ENCODE measurements at places on chromosomes 7 and 10.

- DNase-seq = no peak
These were observed 1077.3 kb downstream of the SORCS3 start for GRCh38 chr10:105718207-105718995.

DNA sequence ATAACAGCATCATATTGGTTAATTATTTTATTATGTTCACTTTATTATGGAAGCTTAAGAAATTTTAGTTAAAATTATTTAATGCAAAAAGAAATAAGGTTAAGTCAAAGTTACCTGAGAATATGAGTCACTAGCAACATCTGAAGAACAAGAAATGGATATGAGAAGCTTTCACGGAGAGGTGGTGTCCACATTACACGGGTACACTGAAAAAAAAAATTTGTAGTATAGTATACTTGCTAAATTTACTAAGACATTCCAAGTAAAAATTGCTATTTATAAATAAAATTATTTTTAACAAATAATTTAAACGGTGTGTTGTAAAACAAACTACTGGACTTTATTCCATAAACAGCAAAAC lies 63.9 kb downstream of the DPY19L1 start:
- DNase-seq = no peak

GRCh38 chr7:99459087-99459486 lies 6.9 kb downstream of the ATP5MF start:
- peak; percentile 47 for DNase-seq

- DNase-seq = no peak
These were observed 2.3 kb upstream of the PAPSS2 start for GRCh38 chr10:87657371-87657770.

GRCh38 chr7:128206017-128206746 lies 34.9 kb upstream of the LEP start:
- no peak for DNase-seq

GRCh38 chr7:87590578-87590977 lies 10.1 kb downstream of the ABCB1 start:
- no peak for DNase-seq

DNA sequence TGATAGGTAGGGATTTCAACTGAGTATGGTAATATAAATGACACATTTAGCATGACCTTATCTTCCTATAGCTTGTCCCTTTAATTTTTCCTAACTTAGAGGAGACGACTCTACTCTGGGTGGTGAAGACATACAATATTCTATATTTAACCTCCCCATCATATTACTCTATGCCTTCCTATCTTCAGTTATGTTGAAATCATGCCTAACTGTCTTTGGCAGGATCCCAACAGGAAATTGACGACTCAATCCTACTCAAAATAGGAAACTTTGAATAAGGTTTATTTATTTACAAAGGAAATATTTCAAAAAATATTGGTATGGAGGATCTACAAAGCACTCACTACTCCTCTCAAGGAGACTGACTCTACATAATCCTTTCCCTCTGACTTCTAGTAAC lies 24.1 kb upstream of the SEMA3A start:
- DNase-seq = no peak

DNA sequence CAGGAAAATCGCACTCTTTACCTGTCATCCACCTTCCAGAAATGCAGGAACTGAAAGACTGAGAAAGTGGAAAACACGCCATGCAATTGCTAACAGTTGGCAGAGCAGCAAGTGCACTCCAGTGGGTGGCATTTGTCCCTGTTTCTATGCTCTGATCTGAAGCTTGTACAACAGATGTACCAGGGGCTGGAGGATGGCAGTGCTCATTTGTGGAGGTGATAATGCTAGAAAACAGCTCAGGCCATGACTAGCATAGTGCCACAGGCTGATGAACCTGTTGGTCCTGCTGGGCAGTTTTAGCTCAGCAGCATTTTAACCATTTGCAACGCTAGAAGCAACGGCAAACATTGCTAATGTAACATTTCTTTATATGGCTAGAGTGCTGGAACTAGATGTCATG lies 199.9 kb upstream of the NRP1 start:
- DNase-seq = no peak

DNA sequence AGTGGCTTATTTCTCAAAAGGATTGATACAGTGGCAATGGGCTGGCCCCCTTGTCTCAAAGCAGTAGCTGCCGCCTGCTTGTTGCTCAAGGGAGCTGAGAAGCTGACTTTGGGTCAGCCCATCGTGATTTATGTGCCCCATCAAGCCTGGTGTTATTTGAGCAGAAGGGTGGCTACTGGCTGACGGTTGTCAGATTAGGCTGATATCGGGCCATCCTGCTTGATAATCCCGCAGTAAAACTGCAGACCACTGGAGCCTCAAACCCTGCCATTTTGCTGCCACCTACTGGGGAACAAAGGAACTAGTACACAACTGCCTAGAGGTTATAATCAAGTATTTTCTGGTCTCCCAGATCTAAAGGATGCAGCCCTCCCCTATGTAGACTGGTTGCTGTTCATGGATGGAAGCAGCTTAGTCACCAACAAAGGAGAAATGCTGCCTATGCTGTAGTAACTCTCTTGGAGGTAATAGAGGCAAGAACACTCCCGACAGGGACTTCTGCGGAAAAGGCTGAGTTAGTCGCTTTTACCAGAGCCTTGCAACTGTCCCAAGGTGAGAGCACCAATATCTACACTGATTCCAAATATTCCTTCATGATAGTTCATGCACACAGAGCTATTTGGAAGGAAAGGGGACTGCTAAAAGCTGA lies 65.9 kb upstream of the ZNF92 start:
- peak; percentile 56 for DNase-seq

DNA sequence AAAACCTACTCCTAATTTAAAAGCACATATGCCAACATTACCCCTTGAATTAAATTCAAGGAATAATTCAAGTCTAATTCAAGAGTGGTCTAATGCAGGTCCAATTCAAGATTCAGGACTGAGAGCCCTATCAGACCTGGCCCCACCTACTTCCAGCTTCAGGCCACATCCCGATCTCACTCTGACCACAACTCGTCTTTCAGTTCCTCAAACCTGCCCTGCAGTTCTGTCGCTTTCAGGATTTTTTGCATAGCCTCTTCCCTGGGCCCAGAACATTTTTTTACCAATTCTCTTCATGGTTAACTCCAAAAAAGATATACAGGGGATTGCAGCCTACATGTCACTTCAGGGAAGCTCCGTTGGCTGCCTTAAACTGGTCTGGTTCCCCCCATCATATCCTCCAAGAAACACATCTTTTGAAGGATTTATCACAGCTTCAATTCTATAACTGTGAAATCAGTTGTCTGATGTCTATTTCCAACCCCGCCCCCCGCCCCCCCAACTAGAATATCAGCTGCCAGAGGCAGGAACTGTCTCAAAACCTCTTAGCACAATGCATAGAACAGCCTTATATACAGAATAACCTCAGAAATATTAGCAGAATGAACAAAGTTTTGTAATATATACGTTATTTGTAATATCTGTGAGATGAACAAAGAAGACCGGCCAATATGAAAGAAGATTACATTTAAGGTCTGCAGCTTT lies 20.8 kb downstream of the CCDC6 start:
- DNase-seq = no peak

Data from Jurkat, Clone E6-1 (cell line).